ENCODE measurements at places on chromosomes 7 and 10.

DNA sequence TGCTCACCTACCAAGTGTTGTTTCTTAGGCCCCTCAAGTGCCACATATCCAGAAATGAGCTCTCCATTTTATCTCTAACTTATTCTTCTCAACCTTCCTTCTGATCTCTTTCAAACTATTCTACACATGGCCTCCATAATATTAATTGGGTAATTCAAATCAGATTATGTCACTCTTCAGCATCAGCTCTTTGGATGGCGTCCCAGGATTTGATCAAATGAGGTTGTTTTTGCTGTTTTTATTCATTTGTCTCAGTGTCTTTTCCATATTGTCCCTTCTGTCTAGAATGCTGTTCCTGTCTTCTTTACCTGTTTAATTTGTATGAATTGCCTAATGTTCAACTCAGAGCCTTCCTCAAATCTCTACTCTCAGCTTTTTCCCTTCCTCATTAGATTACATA is 234.6 kb upstream of the CXCL12 start:
- no peak for DNase-seq

- no peak for DNase-seq
Measured at GRCh38 chr10:93921338-93921737, 27.6 kb downstream of the SLC35G1 start.

GRCh38 chr7:117126676-117127075 is 173.4 kb downstream of the ST7 start:
- DNase-seq, result no peak

- peak; percentile 53 for DNase-seq
Measured at GRCh38 chr10:88379575-88379974, 203.5 kb downstream of the RNLS start.

GRCh38 chr7:106277976-106278375 is 6.8 kb downstream of the NAMPT start:
- no peak for DNase-seq

DNA sequence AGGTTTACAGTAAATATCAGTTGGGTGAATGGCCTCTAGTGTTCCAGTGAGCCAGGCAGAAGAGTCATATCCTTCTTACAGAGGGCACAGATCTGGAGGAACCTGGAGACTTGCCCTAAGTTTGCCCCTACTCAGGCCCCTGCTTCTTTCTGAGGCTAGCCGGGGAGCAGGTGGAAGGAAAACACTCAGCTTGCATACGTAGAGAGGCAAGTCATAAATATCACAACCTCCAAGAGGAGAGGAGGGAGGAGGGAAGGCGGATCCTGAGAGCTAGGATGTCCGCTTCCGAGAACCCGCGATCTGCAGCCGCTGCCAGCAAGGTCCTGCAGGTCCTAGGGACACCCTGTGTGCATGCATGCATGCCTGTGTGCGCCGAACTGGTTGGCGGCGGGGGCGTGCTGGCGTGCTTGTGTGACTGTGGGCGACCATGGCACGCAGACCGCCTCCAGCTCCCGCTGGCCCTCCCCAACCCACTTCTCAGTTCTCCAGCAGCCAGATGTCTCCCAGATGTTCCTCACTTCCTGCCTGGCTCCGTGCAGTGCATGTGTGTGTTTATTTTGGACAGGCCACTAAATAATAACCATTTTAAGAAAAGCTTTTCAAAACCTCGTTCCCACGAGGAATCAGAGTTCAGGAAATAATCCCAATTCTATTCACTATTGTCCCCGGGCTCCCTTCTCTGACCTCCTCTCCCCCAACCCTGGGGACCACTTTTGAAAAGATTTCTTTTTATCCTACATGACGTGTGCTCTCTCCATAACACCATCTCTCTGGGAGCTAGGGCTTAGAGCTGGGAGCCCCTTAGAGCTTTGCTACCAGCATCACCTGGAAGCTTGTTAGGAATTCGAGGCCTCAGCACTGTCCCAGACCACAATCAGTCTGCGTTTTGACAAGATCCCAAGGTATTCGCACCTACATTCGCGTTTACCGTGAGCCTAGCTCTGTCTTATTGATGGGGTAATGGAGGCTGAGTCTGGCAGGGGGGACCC is 32.4 kb downstream of the UNC5B start:
- peak; percentile 75 for DNase-seq

DNA sequence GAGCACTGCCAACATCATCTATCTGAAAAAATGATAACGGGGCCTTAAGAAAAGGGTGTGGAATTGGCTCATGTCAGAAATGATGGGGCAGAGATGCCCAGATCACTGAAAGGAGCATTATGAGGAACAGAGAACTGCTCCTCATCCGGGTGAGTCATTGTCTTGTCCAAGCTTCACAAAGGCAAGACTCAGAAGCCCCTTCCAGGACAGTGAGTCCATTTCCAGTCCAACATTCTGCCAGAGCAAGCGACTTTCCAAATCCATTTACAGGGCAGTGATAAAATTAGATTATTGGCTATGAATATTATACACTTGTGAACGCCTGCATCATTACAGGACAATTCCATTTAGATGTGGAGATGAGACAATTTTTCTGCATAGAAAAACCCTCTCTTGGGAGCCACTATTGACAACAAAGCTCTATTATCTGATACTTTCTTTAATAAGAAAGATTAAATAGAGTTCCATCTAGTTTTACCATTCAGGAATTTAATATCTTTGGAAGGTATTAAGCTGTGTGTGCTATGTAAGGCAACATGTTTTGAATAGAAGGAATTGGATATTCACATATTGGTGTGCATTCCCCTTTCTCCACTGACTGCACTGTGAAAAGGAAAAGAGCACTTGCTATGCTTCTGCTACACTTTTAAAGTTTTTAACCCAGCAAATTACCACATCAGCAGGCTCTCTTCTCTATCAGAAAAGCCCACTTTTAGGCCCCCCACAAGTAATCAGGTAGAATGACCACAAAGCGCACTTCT is 159.6 kb downstream of the NRP1 start:
- no peak for DNase-seq

Data from fibroblast of skin of left biceps (primary cell).